ENCODE measurements at places on chromosomes 1 and 21.
A peak's percentile ranks its signal among the peaks of the same experiment; 100 is the strongest.

- DNase-seq = no peak
Observed at GRCh38 chr1:197486946-197487345, 218.9 kb downstream of the CRB1 start.

DNA sequence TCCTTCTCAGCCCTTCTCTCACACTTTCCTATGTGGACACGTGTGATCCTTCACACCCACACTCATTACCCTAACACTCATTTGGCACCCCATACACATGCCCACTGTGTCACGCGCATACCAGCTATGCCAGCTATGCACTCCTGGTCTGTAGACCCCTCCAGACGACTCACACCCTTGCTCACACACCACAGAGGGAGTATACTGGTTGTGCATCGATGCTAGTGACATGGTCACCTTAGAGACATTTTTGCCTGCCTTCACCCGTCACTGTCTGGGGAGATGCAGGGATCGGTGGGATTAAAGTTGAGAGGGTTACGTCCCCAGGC, 8.3 kb upstream of the PPM1J start:
- no peak for DNase-seq

DNA sequence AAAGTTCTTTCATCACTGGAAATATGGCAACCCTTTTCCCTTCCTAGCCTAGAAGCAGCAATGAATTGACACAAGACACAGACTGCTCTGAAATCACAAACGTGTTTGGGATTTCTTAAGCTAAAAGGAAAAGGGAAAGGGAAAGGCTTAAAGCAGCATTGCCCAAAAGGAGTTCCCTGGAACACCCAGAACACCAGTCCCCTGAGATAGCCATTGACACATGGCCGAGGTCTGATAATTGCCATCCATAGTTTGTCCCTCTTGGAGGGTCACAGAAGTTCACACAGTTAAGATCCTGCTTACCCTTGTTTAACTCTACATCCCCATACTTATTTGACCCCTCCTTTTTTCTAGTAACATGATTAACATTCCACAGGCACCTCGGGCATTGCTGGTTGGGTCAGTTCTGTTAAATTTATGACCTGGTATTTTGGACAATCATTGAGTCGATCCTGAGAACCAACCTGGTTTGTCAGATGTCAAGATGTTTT, 72.9 kb downstream of the ZNF281 start:
- no peak for DNase-seq

DNA sequence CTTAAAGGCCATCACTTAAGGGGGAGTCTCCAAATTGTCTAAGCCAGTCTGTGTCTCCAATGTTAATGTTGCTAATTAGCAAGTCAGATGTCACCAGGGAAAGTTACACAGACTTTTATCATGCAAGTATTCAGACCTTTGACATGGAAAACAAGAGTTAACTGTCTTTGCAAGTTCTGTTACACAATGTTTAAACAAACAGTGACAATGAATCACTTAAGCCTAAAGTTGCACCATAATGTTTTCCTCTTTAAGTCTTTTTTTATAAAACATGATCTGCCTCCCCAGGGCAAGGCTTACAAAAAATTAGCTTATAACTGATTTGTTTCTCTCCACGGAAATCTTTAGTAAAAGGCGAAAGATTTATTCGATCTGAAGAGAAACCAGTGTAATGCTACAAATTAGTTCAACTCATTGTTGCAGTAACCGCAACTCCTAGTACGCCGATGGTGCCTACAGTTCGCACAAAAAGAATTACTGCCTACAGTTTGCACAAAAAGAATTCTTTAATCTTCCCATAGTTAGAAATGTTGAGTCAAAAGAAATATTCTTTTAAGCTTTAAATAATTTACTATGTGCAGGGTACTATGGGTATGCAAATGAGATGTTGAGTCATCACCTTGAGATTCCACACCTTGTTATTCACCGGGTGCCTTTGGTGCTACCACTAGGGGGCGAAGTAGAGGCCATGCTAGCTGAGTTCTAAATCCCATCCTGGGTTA, 45.3 kb downstream of the HHAT start:
- DNase-seq = peak; percentile 45

- no peak for DNase-seq
Observed at GRCh38 chr1:230797942-230798365, 50.8 kb downstream of the CAPN9 start.

GRCh38 chr21:23017989-23018388, 2019.8 kb downstream of the NCAM2 start:
- no peak for DNase-seq

DNA sequence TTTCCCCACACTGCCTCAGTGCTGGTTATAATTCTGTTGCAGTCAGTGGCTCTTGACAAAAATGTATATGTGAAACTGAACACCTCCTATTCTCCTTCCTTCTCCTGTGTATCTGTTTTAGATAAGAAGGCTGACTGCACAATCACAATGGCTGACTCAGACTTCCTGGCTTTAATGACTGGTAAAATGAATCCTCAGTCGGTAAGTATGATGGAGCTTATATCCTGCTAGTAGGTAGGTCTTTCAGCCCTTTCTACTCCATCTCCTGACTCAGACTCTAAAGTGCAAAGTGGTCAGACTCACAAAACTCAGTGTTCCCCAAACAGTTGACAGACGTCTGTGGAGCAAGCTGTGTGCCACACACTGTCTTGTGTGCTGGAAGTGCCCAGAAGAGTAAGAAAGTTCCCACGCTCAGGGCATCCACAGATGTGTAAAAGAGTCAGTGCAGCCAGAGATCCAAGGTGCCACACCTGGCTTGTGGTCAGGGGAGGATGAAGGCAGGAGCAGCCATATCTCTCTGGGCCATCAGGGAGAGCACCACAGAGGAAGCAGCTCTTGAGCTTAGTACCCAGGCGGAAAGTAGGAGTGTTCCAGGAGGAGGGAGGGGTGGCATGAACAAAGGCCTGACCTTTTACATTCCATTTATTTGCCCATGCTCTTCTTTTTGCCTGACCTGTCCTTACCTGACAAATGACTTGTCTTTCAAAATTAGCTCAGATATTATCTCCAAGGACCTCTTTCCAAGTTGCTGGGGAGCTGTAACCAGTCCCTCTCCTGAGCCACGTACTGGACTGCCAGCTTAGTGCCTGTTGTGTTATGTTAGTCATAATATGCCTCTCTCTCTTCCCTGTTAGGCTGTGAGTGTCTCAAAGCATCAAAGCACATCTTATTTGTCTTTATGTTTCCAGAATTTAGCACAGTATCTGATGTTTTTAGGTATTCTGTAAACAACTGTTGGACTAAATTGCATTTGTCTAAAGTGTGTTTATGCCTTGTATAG, 14.0 kb upstream of the PODN start:
- DNase-seq = no peak
